ENCODE measurements at places on chromosomes 6 and 20.

DNA sequence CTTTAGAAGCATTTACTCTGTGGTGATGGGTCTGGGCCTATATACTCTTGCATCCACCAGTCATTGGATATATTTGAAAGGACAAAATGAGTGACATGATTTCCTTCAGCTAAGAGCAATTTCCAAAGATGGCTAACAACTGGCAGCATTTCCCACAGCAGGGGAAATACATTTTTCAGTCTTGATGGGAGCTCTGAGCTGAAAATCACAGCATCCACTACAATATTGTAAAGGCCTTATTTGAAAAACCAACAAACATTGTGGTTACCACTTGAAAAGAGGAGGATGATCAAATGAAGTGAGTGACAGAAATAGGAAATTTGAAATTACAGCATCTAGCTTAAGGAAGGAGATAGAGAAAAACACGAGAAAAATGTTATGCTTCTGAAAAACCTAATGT is 705.0 kb upstream of the EPHA7 start:
- no peak for DNase-seq

- no peak for DNase-seq
Observed at GRCh38 chr6:84460491-84460890, 233.0 kb upstream of the CEP162 start.

DNA sequence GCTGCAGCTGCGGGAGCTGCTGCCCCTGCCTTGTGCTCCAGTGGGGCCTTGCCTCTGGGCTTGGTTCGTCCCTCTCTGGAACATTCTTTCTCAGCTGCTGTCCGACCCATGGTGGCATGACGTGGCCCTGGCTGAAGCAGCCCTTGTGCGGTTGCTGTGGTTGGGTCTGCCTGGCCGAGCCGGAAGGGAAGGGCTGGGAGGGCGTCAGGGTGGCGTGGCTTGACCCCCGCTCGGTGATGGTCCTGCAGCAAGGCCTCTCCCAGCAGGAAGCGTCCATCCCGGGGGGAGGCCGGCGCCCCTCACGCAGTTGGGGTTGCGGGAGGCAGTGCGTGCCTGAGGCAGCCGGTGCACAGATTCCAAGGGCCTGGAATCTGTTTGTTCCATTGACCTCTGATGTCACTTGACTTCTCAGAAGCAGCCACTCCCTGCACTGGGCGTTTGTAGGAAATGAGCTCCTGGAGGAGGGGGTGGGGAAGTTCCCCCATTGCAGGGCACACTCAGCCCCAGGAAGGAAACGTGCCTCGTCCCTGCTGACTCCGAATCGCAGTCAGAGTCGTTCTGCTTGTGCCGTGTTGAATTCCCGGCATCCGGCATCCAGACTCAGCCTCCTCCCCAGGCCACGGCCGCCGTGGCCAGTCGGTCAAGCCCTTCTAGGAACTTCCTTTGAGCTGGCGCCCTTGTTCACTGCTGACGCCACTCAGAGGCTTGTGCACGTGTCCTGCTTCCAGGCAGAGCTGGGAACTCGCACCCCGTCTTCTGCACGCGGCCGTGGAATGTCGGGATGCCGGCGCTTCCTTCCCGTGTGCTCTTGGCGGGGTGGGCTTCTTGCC is 9.7 kb upstream of the TNFRSF6B start:
- DNase-seq: peak; percentile 35

DNA sequence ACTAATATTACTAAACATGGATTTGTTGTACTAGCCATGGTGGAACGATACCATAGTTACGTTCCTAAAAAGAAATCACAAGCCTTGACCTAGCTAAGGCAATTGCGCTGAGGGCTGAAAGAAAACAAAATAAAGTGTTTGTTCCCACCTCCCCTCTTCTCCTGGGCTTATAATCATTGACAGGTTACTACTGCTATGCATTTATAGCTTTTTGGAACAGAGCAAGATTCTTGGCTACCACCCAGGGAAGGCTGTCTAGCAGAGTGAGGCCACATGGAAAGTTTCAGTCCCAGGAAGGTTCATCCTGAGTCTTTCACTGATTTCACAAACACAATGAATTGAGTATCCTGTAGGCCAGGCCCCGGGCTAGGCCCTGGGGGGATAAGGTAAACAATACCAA is 84.6 kb downstream of the TMEM170B start:
- DNase-seq: no peak

GRCh38 chr6:109644131-109644530 is 46.9 kb downstream of the AK9 start:
- no peak for DNase-seq

DNA sequence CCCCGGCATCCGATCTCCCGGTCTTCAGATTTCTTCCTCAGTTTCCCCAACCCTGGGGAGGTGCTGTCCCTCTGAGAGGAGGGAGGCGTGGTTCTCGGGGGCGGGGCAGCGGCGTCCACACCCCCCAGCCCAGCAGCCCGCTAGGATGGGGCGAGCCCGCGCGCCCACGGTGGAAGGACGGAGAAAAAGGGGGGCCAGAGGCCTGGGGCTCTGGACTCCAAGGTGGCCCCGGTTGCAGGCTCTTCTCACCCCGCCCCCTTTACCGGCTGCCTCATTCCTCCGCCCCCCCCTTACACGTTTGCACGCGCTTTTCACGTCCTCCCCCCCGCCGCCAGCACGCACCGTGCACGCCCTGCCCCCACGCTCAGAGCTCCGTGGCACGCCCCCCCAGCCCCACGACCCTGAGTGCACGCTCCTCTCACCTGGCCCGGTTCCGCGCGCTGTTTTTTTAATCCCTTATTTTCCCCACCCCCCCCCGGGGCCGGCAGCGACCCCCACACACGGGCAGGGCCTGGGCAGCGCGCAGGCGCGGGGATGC is 402 bp downstream of the ZBTB12 start:
- peak; percentile 51 for DNase-seq

- DNase-seq: no peak
Observed at GRCh38 chr6:26311012-26311384, 54.0 kb upstream of the BTN3A2 start.

All from stimulated activated CD4-positive, alpha-beta T cell treated with anti-CD3 and anti-CD28 coated beads, Interleukin-1b, Interleukin-23, amount 100 ng/mL, for 1 hour (primary cell).